Stimulated activated CD8-positive, alpha-beta memory T cell treated with anti-CD3 and anti-CD28 coated beads, Interleukin-7, amount 100 ng/mL, for 1 hour (primary cell): ENCODE measurements at places on chromosomes 6 and 20.

GRCh38 chr6:36756786-36757185 lies 59.2 kb downstream of the RAB44 start:
- DNase-seq, result no peak

GRCh38 chr6:32092760-32093497 lies 16.2 kb downstream of the TNXB start:
- DNase-seq, result no peak

GRCh38 chr20:35434085-35435005 lies 3.7 kb downstream of the GDF5 start:
- no peak for DNase-seq

DNA sequence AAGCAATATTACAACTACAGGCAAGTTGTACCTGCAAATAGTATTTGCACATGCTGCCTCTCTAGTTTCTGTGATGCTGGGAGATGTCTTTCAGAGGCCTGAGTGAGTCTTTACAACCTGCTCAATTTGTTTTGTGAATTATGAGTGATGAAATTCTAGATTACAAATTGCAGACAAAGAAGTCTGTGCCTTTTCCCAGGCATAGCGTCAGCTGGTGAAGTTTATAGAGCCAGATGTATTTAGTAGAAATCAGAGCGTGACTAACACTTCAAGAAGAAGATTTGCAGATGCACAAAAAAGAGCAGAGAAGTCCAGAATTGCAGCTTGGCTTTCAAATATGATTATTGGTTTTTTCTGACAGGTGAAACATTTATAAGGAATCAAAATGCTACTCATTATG lies 289.9 kb downstream of the PLCB1 start:
- no peak for DNase-seq

GRCh38 chr6:42236682-42237473 lies 19.2 kb upstream of the MRPS10 start:
- DNase-seq, result no peak

- DNase-seq, result no peak
Measured at GRCh38 chr6:5665173-5665572, 341.6 kb downstream of the NRN1 start.

- DNase-seq, result no peak
Measured at GRCh38 chr6:38997128-38997761, 51.3 kb upstream of the GLP1R start.

GRCh38 chr6:33082702-33083101 lies 6.9 kb downstream of the HLA-DPB1 start:
- no peak for DNase-seq

- DNase-seq, result no peak
Measured at GRCh38 chr6:20978151-20978614, 443.9 kb downstream of the CDKAL1 start.

DNA sequence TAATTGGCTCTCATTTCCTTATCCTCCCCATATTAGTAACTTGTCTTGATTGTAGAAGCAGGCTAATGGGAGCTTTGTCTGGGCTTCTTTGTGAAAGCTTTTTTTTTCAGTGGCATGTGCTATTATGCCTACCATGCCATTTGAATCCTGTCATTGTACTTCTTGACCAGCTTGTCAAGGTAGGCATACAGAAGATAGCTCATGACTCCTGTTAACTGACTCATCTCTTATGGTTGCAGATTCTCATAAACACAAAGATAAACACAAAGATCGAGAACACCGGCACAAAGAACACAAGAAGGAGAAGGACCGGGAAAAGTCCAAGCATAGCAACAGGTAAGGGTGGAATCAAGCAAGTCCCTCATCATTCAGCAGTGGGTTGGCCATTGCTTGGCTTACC lies 32.5 kb downstream of the TOP1 start:
- DNase-seq, result no peak

DNA sequence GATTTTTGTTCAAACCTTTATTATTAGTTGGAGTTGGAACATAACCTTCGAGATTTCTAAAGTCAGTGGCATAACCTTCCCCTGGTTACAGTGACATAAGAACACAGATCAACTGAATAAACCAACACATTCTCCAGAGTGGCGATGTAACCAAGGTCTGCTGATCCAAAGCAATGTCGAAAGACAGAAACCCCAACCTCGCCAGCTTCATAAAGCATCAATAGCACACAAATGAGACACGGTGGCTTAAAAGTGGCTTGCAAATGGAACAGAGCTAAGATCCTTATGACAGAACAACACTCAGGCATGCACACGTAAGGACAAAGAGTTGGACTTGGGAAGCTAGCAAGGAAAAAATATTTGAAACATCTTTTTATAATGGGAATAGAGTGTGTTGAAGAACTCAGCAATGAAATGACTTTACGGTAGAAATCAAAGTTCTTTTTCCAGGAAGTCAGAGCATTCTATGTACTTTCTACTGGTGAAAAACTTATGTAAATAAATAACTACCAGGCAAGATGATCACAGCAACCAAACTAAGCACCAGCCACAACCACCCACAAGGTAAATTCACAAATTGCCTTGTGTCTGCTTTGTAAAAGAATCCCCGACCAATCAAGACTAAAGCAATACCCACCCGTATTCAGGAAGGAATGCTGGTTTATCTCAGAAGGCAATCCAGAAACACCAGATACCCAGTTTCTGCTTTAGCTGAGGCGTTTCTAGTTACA lies 61.0 kb upstream of the NHSL1 start:
- DNase-seq, result no peak

DNA sequence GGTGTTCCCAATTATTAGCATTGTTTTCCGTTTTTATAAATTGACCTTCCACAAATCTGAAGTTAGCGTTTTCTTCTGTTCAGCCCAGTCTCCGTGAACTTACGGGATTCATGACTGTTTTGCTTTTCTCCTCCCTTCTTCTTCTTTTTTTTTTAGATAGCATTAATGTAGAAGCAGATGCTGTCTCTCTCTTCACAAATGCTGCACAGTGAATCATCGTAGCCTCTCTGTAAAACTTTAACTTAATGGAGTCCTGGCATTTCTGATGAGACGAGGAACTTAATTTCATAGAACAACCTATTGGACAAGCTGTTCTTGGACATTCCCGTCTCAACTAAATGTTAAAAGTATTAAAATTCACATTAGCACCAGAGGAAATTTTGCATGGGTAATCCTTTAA lies 138.0 kb upstream of the EEF1E1 start:
- no peak for DNase-seq

GRCh38 chr6:113564371-113565171 lies 292.6 kb upstream of the MARCKS start:
- DNase-seq, result no peak

DNA sequence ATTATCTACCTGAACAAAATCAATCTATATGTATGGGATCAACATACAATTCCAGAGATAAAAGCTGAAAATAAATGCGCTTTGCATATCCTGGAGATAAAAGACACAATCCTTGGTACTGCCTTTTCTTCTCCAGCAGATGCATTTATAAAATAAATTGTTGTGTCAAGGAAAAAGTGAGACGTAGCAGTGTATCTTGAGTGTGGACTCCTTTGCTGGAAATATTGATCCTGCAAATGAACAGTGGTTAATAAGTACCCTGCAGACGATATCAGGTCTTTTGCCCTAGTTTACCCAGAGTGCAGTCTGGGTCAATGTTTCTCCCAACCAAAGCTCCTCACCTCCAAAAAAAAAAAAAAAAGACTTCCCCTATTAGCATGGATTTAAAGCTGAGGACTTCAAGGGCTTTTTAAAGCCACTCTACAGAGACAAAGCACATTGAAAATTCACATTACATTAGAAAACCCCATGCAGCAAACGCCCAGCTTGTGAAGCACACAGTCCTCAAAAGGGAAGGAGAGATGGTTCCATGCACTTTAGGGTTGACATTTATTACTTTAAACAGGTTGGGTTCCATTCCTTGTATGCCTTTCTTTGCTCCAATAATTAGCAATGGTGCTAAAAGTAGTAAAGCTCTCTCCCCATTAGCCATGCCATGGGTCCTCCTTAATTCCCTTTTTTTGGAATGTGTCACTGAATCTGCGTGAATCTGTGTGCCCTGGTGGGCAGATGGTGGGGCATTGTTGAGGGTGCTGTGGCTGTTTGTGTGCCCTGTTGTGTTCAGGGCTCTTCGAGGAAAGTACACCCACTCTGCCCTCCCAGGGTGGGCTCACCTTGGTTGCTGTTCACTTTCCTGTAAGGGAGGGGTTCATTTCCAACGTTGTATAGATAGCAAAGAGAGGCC lies 21.1 kb downstream of the FOXA2 start:
- DNase-seq, result no peak
